ENCODE measurements at places on chromosomes 16 and 17.

- no peak for DNase-seq
These were observed 21.5 kb upstream of the KRT19 start for GRCh38 chr17:41549596-41550039.

DNA sequence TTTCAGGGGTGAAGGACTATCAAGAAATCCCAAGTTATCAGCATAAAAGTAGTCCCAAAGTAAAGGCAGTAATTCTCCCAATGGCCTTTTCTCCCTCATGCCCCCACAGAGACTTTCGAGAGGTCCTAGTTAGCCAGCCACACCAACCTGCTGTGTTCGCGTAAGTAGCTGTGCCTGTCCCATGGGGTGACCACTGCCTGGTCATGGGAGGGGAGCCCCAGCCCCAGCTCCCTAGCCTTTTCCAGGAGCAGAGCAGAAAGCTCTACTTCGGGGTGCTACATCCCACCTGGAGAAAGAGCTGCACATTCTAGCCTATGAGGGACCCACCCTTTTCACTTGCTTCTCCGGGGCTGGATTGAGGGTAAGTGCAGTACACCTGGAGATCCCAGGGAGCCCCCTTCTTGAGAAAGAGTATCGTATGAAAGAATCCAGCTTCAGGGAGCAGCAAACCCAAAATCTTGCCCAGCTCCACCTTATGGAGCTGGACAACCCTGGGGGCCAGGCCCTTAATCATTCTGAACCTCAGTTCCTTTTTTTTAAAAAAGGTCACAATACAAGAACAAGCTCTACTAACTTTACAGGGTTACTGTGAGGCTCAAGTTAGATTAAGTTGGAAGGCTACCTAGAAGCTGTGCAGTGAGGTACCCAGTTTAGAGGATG is 8.6 kb upstream of the SOST start:
- no peak for DNase-seq

GRCh38 chr17:52202520-52203080 is 44.1 kb upstream of the CA10 start:
- DNase-seq: no peak

GRCh38 chr16:12235110-12235509 is 258.6 kb downstream of the SNX29 start:
- DNase-seq: no peak

- DNase-seq: no peak
These were observed 48.4 kb upstream of the ACSF3 start for GRCh38 chr16:89045181-89045815.

GRCh38 chr17:81483085-81483861 is 29.3 kb downstream of the ACTG1 start:
- DNase-seq: no peak

DNA sequence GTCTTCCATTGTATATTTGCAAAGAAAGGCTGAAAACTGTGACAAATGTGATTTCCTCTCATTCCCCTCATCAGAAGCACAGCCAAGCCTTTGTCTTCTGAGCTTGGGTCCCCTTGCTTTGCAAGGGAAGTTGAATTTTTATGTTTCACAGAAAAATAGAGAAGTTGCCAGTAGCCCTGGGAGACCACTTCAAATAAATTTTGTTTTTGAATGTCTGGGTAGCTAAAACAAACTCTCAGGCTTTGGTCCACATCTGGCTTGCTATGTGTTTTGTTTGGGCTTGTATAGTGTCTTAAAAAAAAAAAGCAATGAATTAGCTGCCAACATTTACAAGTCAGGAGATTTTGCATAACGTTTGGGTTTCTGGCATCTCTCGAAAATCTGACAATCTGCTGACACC is 24.1 kb downstream of the PIK3R6 start:
- no peak for DNase-seq

Measured in NB4 (cell line).